ENCODE measurements at places on chromosomes 16 and 17. TPM values are rescaled to one million over a fixed set of nuclear protein-coding genes. Genes with fewer than 3 reads are reported as not detected.

Gene KRT17
- not detected for polyA plus RNA-seq

Gene NDUFAB1
- 297 TPM for polyA plus RNA-seq

Gene RPH3AL
- 23.1 TPM for polyA plus RNA-seq

Gene KRT15
- polyA plus RNA-seq, result 5.4 TPM

Gene RHOT2
- 52.9 TPM for polyA plus RNA-seq

Gene PIK3R6
- 0.77 TPM for polyA plus RNA-seq

Gene LPO
- polyA plus RNA-seq, result not detected

Gene SLC13A2
- polyA plus RNA-seq, result 8.4 TPM

Gene GNG13
- 1.2 TPM for polyA plus RNA-seq

Gene KAT2A
- 9.6 TPM for polyA plus RNA-seq

Data from sigmoid colon (tissue), 7 donors.